ENCODE measurements at places on chromosomes 5 and 9.
A peak's percentile ranks its signal among the peaks of the same experiment; 100 is the strongest.

DNA sequence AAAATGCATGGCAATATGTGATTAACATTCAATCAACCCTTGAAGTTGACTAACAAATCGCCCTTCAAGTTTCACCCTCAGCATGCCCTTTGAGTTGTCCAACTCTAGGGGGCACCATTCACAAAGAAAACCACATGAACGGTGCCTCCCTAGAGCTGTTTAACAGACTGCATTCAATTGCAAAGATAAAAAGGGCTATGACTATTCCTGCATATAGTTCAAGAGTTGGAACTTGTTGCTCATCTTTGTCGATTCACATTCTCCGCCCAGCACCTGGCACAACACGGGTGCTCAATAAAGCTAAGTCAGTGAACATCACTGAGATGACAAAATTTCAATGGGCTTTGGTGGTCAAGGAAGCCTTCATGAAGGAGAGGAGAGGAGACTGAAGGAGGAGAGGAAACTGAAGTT, 69.6 kb upstream of the SLC30A5 start:
- peak; percentile 31 for DNase-seq

DNA sequence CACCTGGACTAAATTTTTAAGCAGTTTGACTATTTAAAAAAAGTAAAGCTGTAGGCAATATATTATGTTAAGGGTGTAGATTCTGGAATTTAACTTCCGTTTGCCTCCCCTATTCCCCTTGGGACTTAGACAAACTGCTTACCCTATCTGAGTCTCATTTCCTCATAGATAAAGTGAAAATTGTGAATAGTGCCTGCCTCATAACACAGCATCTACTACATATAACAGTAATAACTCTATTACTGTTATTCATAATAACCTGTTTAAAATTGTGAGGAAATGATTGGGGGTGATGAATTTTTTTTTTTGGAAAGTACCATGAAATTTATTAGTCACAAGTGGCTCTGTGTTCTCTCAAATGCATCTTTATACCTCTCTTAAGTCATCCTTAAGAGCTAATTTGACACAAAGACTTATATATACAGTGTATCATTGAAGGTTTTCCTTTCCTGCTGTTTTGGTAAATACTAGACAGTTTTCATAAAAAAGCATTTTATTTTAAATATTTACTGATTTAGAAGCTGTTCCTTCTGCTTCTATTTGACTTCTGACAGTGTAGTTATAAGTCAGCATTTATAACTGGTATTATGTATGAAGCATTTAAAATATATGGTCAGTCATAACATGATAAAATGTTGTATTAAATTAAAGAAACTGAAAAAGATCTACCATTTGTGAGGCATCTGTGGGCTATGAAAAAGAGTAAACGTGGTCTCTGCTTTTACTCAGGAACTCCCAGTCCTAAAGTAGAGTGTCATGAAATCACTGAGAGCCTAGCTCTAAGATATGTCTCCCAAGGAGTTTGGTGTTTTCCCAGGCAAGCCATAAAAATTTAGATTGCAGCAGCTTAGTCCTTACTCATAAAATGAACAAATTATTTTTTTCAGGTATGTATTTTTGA, 46.4 kb downstream of the MCCC2 start:
- DNase-seq, result no peak

DNA sequence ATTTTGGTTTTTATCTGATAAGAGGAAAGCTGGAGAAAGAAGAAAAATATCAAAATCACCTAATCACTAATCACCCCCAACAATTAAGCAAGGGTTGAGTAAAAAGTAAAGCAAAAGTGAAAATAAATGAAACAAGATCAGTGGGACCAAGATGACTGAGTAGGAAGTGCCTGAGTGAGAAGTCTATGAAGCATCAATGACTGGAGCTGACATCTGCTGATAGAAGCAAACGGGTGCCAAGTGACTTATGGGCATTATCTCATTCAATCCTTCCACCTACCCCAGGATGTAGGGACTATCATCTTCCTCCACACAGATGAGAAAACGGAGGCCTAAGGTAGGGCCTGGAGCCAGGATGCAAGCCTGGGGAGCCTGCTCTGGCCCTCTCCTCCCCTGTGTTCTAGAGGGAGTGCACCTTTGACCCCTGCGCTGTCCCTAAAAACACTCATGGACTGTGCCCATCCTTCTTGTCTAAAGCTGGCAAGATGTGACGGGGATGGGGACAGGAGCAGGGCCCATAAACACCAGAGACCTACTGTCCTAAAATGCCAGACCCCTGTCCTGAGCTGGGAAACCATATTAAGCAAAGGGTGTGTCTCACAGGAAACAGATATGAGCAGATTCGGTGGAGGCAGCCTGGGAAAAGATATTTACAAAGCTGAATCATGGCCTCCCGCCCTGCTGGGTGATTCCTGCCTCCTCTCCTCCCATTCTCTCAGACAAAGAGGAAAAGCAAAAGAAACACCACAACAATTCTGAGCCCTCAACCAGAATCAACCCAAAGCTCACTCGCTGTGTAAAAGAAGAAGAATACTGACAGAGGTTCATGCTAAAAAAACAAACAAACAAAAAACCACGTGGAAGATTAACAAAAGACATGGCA, 116.0 kb downstream of the AUH start:
- no peak for DNase-seq

- DNase-seq, result no peak
These were observed 104.6 kb downstream of the MVB12B start for GRCh38 chr9:126431077-126431742.

- DNase-seq, result no peak
These were observed 20.8 kb downstream of the DNAI1 start for GRCh38 chr9:34479431-34479866.

DNA sequence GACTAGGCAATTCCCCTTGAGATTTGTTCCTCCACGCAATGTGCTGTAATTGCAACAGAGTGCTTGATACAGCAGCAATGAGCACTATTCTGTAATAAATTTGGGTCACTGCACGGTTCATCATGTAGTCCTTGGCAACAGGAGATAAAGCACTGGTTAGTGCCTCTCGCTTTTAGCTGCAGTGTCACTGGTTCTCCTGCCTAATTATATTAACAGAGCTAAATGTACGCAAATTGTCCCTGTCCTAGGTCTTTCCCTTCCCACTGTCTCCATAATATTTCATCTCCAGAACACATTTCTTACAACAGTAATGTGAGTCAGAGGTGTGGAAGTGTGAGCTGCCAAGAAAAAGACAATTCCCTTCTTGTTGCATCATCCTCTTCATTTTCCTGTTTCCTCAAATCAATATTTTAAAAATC, 553.1 kb downstream of the ZNF608 start:
- DNase-seq, result no peak

All from HuH-7.5 (cell line).